Gastroesophageal sphincter (tissue), 4 donors: ENCODE measurements at places on chromosomes 11 and 22. TPM values are rescaled to one million over a fixed set of nuclear protein-coding genes. Genes with fewer than 3 reads are reported as not detected.

H19 gene
- total RNA-seq: 392 TPM

KIRREL3 gene
- total RNA-seq: 1.6 TPM

ACO2 gene
- total RNA-seq: 115 TPM

C1QTNF4 gene
- total RNA-seq: 5.1 TPM

CCDC82 gene
- 17.3 TPM for total RNA-seq

P4HA3 gene
- total RNA-seq: not detected

GPHA2 gene
- not detected for total RNA-seq
